ENCODE measurements at places on chromosomes 5 and 9.

DNA sequence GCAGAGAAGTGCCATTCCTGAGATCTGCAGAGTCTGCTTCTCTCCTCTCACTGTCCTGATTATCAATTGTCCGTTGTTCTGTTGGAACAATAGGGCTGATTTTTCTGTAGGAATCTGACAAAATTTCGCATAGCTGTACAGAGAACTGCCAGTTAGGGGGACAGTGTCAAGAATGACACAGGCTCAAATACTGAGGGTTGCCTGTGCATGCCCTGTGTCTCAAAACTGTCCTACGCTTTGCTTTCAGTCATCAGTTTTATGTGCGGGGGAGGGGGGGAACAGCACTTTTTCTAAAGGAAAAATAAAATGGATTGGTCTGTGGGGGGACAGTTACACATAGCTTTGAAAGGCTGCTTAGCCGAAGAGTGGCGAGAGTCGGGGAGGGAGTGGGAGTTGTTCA, 248.6 kb downstream of the PDZD2 start:
- no peak for DNase-seq

- DNase-seq, result no peak
Measured at GRCh38 chr5:149546974-149547373, 4.3 kb downstream of the CSNK1A1 start.

GRCh38 chr9:84125046-84125445, 144.4 kb downstream of the RMI1 start:
- DNase-seq, result no peak

DNA sequence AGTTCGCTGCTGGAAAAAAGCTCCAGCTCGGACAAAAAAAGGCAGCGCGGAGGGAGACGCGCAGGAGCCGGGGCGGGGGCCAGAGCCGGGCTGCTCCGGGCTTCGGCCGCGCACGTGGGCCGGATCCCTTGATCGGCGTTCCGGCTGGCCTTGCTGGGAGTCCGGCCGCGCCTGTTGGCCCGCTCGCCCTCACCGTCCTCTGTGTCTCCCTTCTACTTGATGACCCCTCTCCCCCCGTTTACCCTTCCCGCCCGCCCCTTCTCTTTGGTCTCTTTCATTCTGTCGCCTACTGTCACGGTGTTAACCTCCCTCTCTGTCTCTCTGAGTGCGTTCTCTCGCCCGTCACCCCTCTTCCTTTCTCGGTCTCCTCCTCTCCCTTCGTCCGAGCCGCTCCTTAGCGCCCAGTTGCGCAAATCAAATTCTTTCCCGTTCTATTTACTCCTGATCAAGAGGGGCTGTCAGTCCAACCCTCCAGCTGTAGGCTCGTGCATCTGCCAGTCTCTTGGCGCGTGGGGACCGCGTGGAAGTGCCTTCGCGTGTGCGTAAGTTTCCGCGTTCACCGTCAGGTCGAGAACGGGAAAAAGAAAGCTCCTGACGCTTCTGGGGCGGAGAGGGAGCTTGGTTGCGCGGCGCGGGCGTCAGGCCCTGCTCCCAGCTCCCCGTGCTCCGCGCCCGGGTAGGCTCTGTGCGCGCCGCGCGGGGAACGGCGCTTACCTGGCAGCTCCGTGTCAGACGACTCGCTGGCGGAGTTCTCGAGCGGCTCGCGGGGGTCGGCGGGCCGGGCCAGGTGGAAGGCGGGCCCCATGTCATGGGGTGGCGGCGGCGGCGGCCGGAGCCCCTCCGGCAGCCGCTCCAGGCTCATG, 798 bp downstream of the PITX1 start:
- no peak for DNase-seq

DNA sequence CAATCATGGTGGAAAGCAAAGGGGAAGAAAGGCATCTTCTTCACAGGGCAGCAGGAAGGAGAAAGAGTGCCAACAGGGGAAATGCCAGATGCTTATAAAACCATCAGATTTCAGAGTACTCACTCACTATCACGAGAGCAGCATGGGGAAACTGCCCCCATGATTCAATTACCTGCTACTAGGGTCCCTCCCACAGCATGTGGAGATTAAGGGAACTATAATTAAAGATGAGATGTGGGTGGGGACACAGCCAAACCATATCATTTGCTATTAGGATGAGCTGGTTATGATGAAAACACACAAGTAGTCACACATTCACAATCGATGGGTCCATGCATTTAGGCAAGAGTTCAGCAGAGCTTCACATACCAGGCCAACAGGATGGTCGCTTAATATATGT, 469.0 kb downstream of the PDE4D start:
- no peak for DNase-seq

DNA sequence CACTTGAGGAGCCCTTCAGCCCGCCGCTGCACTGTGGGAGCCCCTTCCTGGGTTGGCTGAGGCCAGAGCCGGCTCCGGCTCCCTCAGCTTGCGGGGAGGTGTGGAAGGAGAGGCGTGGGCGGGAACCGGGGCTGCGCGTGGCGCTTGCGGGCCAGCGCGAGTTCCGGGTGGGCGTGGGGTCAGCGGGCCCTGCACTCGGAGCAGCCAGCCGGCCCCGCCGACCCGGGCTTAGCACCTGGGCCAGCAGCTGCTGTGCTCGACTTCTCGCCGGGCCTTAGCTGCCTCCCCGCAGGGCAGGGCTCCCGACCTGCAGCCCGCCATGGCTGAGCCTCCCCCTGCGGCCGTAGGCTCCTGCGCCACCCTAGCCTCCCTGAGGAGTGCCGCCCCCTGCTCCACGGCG, 6.2 kb upstream of the SHB start:
- no peak for DNase-seq

- no peak for DNase-seq
Measured at GRCh38 chr5:52985306-52985705, 3.8 kb upstream of the ITGA2 start.

DNA sequence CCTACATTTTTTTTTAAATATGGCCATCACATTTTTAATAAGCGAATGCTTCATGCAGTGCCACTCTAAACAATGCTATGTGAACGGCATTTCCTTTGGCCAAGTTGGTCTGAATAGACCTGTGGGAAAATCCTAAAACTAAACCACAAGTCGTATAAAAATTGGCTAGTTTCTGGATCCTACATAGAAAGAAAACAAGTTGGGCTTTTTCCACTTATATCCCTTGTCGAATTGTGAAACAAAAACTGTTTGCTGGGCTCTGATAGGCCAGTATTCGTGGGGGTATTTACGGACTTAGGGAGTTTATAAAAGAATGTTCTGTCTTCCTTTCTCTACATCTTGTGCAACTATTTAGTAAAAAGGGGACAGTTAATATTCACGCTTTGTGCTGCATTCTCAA, 153.1 kb upstream of the KLF9 start:
- DNase-seq, result no peak

DNA sequence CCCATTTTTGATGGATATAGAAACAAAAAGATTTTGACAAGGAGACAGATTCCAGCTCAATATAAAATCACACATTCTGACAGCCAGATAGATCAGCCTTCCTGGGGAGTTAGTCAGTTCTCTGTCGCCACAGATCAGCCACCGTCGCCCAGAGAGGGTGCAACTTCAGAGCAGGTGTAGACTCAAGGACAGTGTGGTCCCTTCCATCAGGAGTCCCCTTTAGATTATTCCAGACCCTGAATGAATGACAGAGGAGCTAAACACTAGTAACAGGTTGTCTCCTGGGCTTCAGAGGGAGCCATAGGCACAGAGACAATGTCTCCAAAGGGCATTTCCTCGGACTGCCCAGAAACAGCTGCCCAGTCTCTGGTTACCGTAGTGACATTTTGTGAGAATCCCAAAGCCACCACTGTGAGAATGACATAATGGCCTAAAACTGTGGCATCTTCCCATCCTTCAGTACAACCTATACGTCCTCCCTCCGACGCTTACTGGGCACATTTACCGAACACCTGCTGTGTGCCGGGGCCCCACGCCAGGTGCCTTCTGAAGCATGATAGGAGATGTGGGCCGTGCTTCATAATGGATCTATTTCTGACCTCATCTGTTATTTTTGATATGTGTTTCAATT, 47.4 kb upstream of the SLC2A8 start:
- DNase-seq, result no peak

GRCh38 chr5:90575712-90576111, 17.1 kb downstream of the ADGRV1 start:
- no peak for DNase-seq

GRCh38 chr9:99855467-99856176, 33.9 kb downstream of the NR4A3 start:
- DNase-seq, result no peak

DNA sequence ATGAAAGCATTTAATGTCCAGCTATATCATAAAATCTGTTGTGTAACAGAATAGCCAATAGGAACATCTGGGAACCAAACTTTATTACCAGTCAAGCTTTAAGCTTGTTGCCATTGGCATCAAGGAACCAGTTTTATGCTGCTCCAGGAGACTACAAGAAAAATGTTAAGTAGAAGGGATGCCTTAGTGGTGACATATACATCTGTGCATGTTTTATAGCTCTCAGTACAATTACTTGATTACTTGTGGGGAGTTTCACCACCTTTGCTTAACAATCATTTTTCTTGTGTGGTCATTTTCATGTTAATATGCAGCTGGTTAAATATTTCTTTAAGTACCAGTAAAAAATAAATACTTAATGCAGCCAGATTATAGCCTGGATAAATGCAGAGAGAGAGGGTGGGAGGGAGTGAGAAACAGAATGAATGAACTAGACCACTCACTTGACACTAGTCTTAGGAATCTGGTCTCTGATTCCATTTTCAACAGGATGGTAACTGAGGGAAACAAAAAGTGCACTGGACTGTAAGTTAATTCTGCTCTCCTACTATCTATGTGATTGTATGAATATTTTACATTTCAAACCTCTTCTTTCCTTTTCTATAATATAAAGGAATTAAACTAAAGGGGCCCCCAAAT, 35.7 kb upstream of the LURAP1L start:
- no peak for DNase-seq

DNA sequence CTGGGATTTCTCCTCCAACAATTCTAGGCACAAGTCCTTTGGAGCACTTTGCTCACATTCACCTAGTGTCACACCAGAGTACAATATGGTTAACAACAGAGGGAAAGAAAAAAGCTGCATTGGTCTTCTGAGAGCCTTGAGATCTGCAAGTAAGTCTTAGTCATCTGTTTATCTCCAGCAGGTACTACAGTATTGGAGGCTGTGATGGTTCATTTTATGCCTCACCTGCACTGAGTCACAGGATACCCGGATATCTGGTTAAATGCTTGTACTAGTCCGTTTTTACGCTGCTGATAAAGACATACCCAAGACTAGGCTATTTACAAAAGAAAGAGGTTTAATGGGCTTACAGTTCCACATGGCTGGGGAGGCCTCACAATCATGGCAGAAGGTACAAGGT, 525.0 kb downstream of the NR2F1-AS1 start:
- no peak for DNase-seq

- DNase-seq, result no peak
Measured at GRCh38 chr5:173733831-173734501, 117.5 kb upstream of the BOD1 start.

DNA sequence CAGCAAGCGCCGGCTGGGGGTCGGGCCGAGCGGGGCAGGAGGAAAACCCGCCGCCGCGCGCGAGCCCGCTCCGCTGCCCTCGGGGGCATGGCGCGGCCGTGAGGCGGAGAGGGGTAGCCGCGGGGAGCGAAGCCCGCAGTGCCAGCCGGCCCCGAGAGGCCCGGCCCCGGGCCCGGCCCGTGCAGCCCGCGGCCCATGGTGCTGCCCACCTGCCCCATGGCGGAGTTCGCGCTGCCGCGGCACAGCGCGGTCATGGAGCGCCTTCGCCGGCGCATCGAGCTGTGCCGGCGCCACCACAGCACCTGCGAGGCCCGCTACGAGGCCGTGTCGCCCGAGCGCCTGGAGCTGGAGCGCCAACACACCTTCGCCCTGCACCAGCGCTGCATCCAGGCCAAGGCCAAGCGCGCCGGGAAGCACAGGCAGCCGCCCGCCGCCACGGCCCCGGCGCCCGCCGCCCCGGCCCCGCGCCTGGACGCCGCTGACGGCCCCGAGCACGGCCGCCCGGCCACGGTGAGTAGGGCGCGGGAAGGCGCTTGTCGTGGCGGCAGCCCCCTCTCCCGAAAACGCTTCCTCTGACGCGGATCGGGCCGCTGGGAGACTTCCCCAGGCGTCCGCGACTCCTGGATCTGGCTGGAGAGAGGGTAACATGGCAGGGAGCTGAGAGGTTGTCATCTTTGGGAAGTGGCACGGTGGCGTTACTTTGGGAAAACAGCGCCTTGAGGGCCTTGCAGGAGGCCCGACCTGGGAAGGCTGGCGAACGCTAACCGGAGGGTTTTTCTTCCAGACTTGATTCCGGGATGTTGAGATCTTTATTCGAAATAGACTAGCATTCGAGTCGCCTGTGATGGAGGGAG, 523 bp downstream of the MAML1 start:
- no peak for DNase-seq

GRCh38 chr5:135251093-135251492, 147.9 kb downstream of the MACROH2A1 start:
- DNase-seq, result no peak

- DNase-seq, result no peak
Measured at GRCh38 chr9:16833296-16833835, 37.1 kb downstream of the BNC2 start.

Data from NCI-H1694 (cell line).